ENCODE measurements at places on chromosomes 5 and 9.

DNA sequence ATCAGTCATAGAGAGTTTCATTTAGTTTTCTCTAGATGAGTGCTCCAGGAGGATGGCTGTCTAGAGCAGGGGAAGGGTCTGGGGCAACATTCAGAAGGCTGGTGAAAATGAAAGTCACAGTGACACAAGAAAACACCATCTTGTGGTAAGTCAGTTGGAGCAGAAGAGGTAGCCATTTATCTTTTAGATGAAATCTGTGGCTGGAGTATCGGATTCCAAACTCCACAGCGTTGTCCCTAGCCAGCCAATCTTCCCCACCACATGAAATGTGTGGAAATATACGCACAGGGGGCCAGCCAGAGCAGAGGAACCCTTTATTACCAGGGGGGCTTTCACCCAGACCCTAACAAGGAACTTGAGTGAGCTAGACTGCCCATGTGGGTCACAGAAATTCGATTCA, 15.9 kb upstream of the TNFAIP8 start:
- no peak for DNase-seq

DNA sequence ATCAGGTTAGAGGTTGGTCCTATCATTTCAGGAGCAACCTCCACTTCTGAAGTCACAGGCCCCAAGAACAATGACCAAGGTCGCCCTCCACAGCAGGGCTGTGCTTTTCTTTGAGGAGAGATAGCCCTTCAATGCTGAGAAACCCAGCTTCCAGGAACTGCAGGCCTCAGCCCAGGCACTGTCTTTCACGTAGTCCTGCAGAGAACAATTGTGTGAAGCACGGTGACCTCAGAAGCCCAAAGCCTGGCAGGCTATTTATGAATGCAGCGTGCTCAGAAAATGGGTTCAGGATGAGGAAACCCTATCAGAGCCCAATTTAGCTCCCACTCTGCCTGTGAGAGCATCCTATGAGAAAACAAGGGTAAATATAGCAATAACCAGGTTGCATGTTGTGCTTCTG, 388.3 kb downstream of the PLK2 start:
- no peak for DNase-seq

DNA sequence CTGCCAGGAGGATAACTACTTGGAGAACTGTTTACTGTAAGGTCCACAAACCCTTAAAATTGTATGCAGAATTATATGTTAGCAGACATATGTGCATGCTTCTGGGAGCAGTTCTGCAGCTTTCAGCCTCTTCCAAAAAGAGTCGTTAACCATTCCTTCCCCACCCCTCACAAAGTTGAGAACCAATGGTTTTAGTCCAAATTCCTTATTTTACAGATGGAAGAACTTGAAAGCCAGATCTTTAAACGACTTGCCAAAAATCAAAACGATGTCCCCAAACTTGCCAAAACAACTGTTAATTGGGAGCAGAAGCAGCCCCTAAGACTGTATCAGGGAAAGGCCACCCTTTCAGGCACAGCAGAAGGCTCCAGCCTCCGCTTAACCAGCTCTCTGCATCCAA, 266.4 kb upstream of the ANKRD55 start:
- no peak for DNase-seq

DNA sequence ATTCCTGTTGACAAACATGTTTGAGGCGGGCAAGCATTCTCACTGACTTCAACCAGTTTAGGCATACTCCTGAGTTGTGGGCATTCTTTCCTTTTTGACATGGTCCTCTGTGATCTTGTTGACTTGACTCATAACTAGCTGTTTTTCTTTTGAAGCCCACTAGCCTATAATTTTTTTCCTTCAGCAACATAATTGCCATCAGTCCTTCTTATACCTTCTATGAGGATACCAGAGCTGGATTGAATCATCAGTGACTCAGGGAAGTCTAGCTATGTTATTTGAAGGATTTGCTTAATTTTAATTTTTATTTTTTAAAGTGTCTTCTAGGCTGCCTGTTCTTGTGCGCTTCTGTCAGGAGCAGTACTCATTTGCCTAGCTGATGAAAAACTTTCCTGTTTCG, 259.5 kb downstream of the NR3C1 start:
- no peak for DNase-seq

DNA sequence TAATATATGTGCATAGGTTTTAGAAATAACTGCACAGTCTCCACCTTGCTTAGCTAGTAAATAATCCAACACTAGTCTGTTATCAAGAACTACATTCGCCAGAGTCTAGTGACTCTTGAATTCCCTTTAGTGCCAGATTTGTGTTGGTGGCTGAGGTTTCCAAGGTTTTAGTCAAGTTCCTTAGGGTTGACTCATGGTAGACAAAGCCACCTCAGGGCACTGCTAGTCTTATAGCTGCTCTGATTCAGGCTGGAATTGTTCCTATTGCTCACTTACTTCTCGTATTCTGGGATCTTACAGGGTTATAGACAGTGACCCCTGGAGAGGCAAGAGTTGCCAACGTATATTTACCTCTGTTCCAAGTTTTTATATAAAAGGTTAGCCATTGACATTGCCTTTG, 1369.8 kb upstream of the CDH9 start:
- no peak for DNase-seq

DNA sequence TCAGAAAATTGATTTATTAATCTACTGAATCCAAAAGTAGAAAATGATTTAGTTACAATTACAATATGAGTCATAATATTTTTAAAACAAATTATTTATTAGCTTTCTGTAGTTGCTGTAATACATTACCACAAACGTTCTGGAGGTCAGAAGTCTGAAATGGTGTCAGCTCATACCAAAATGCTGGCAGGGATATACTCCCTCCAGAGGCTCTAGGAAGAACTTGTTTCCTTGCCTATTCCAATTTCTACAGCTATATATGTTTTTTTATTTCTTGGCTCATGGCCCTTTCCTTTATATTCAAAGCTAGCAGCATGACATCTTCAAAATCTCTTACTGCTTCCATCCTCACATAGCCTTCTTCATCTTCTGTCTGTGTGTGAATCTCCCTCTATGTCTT, 667.9 kb upstream of the ITGA1 start:
- DNase-seq, result no peak

DNA sequence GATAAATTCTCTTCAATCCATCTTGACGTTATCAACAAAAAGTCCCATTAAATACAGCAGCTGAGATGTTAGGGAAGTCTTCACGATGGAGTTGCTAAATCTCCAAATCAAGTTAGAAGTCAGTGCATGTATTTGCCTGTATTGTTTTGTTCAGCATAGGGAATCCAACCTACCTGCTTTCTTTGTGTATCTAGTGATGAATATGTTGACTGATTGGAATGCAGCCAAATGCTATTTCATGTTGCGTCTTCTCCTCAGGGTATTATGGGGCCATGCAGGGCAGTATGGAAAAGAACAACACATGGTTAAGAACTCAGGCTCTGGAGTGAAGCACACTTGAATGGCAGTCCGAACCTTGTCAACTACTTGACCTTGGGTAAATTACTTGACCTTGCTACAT, 529.5 kb upstream of the ZNF462 start:
- no peak for DNase-seq

DNA sequence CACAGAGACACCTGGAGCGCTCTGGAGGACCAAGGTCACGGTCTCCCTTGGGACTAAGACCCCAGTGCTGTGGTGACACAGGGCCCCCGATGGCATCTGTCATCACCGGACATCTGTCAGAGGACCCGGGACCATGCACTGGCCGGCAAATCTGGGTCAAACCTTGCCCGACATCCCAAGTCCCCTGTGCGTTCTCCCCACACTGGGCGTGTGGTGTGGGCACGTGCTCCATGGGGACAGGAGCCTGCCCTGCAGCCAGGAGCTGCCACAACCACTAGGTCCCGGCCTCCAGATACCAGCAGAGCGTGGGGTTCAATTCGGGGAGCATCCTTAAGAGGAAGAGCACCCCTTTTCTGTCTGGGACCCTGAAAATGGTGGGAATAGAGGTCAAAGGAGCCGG, 3.5 kb downstream of the AGPAT2 start:
- no peak for DNase-seq

- DNase-seq, result no peak
Measured at GRCh38 chr9:78682216-78682615, 385.3 kb downstream of the PSAT1 start.

DNA sequence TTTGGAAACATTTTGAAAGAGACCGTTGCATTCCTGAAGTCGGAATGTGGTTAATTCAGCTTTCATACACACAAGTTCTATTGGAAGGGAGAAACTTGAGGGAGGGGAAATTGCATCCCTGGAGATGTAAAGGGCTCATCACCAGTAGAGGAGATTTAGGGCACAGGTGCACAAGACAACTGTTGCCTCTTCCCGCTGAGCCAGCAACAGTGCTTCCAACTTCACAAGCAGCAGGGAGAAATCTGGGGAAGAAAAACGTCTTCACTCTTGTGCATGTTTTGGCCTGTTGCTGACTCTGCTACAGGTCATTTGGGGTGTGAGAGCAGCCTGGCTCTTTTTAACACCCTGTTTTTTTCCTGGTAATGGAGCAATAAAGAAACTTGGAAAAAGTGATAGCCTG, 277.9 kb downstream of the GAS1 start:
- DNase-seq, result no peak

GRCh38 chr9:77648234-77649108, at the start of gene GNA14:
Gene GNA14 (minus strand): TSS chr9:77648322. CDS start chr9:77647793, 529 bp downstream.
- no peak for DNase-seq

DNA sequence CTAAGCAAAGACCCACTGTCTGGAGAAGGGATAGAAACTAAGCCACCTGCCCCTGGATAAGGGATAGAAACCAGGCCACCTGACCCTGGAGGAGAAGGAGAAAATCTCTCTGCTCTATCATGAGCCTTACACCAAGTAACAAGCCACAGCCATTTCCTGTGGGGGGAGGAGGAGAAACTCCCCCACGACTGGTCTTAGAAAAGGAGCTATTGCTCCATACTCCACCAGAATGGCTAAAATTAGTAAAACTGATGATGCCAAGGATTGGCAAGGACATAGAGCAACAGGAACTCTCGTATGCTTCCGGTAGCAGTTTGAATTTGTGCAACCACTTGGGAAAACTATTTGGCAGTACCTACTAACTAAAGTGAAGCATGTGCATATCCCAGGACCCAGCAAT, 70.8 kb downstream of the ACTL7B start:
- no peak for DNase-seq

DNA sequence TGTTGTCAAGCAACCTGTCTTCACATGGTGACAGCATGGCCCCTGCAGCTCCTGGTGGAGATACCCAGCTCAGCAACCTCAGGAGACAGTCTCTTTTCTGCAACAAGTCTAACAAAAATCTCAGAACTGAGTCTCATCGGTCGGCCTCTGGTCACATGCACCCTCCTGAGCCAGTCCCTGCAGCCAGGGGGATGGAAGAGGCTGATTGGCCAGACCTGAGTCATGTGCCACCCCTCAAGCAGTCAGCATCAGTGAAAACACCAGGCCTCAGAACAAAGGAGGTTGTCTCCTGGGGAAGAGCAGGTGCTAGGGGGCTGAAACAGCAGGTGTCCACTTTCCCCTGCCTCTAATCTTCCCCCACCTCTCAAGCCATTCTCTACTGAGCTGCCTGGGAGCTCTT, 54.4 kb downstream of the SMIM23 start:
- no peak for DNase-seq

DNA sequence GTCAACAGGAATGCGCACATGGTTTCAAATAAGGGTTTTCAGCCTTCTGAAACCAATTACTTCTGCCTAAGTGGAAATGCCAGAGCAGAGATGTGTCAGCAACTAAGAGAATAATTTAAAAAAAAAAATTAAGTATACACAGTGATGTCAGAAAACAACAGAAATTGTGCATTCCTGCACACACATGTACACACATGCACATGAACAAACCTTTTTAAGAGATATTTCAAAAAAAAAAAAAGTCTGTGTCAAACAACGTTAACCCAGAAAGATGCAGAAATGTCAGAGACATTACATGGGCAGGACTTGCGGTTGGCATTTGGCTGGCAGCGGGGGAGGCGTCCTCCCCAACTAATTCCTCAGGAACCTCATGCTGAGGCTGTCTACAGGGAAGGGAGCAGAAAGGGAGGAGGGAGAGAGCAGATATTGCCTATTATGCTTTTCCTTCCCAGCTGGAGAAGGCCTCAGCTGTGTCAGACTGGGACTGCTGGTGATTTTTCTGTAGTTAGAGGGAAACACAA, 536.9 kb upstream of the WWC1 start:
- no peak for DNase-seq

- DNase-seq, result no peak
Measured at GRCh38 chr5:181255276-181255675, 5.7 kb downstream of the TRIM52 start.

DNA sequence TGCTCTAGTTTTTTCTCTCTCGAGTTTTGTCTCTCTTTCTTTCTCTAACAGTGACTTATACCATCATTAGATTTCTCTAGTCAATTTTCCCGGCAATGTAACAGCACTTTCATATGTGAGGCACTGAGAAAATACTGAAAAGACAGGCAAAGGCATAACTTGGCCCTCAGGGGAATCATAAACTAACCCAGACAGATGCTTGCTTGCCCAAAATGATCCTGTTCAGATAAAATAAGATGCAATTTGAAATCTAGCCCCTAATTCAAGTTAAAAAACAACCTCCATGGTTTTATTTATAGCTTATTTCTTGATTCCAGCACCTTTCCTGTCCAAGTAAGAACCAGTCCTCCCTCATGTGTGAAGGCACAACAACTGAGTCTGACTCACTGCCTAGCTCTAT, 294.6 kb downstream of the GAS1 start:
- no peak for DNase-seq

GRCh38 chr5:149320791-149321330, 24.4 kb upstream of the GRPEL2 start:
- no peak for DNase-seq

DNA sequence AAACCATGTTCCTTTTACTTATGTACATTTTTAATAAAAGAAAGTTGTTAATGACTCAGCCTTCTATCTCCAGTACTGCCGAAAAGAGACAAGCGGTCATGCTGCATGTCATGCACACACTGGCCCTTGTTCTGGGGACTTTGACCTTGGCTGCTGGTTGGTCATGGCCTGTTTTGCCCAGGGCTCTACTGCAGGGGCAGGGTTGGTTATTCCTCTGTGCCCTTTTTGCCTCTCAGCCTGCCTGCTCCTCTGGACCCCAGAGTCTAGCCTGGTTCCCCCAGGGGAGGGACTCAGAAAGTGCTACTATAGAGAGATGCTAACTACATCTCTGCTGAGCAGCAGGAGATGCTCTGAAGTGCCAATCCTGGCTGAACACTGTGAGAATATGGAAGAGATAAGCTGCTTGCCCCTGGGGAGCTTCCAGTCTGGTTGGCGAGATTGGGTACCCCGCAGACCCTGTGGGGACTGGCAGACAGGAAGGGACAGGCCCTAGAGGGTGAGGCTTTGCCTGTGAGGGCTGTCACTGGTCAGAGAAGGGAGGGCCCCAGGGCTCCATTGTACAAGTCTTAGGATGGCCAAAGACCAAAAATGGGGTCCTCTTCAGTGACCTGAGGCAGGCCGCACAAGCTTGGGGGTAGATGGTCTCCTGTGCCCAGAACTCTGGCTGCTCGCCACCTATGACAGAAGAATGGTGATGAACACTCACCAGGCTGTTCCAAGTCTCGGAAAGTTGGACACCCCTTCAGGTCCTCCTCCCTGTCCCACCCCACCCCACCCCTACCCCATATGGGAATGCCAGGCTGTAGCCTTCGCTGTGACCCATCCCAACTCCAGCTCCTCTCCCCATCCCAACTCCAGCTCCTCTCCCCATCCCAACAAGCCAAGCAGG, 14.3 kb downstream of the IRF1 start:
- no peak for DNase-seq

GRCh38 chr5:66553916-66554575, 42.1 kb upstream of the MAST4 start:
- no peak for DNase-seq

Data from activated CD8-positive, alpha-beta memory T cell treated with anti-CD3 and anti-CD28 coated beads for 1 hour (primary cell).